Stimulated activated CD8-positive, alpha-beta memory T cell treated with anti-CD3 and anti-CD28 coated beads, Interleukin-7, amount 100 ng/mL, for 1 hour (primary cell): ENCODE measurements at places on chromosomes 4 and X.

DNA sequence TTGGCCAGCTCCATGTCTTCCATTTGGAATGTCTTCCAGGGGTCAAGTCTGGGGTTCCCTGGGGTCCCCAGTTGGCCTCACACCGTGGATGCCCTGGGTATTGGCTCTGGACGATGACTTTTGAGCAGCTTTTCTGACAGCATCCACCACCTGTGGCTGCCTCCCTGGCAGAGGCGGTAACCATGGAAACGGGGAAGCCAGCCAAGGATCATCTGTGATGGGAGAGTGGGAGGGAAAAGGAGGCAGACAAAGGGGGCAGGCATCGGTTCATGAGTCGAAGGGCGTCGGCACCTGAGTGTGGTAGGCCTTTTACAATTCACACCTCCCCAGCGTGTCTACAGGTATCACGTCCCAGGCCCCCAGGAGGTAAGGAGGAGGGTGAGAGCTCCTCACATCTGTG lies 152.2 kb downstream of the ASMT start:
- no peak for DNase-seq

DNA sequence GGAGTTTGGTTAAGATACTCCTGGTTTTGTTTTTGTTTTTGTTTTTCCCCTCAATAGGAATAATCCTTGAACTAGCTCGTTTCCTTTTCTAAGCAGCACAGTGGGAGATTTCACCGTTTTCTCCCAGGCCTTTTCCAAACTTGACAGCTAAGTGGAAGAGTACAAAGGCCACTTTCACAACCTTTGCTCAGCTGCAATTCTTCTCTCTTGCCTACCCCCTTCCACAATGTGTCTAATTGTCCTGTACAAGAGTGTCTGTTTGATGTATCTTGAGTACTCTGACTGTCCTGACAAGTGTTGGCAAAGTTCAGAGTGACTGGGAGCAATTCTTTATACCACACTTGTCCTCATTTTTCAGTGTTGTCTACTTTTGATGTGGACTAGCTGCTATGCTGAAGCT lies 674.3 kb upstream of the AMOT start:
- DNase-seq: no peak

DNA sequence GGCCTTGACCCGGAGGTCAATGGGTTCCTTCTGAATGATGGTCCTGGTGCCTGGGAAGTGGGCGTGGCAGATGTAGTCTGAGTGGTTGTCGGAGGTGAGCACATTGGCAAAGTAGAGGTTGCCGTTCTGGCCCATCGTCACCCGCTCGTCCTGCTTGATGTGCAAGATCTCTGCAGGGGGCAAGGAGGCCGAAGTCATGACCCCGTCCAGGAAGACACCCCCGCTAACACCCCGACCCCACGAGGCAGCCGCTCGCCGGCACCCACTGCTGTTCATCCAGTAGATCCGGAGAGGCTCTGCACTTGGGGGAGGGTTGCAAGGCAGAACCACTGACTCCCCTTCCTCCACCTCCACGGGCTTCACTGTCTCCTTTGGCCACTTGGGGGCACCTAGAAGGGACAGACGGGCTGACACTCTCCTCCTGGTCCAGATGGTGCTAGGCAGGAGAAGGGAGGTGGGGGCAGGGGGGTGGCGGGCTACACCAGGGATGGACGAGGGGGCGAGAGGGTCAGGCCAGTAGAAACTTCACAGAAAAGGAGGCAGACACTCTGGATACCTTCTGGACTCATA lies 15.1 kb downstream of the L1CAM start:
- DNase-seq: no peak

DNA sequence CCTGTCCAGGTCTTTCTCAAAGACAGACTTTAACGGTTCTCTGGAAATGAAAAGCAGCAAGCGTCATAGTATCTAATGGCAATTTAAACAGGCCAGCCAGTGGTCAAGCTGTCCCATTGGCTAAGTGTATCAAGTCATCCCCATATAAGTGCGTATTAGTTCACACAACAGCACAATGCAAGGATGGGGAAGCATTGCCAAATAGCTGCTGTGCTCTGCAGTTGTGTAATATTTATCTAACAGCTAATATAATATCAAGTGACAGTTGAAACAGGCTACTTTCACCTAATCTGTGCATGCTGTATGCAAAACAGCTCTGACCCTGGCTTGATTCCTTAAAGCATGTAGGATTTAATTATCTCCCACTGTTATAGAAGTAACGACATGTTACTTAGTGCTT lies 134.8 kb upstream of the PPARGC1A start:
- no peak for DNase-seq

- no peak for DNase-seq
Measured at GRCh38 chrX:72121383-72121782, 10.3 kb downstream of the RTL5 start.

DNA sequence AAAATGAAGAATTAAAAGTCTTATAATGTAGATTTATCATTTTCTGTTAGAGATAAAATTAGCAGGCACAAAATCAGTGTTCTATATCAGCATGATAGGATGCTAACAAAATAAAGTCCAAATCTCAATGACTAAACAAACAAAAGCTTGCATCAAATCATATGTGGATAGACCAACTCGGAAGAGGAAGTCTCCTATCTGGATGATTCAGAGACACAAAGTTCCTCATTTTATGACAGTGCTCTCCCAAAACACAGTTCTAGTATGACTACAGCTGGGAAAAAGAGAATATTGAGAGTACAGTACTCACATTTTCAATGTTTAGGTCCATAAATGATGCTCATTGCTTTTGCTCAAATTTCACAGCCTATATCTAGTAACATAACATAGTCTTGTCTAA lies 376.1 kb upstream of the CTSO start:
- DNase-seq: no peak

GRCh38 chrX:30895370-30895769 lies 6.3 kb upstream of the TAB3 start:
- DNase-seq: no peak

DNA sequence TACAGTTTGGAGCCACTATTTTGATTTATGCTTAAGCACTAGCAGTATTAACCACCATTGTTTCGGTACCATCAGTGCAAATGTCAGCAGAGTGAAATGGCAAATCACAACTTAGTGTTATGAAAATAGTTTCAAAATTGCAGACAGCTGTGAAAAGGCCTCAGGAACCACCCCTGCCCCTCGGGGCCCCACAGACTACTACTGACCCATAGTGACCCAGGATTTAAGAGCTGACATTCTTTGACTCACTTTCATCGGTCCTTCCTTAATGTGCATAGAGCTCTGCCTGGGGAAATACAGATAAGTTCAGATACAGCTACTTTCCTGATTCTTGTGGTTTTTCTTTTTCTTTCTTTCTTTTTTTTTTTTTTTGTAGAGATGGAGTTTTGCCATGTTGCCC lies 3.3 kb upstream of the BBS7 start:
- DNase-seq: no peak

DNA sequence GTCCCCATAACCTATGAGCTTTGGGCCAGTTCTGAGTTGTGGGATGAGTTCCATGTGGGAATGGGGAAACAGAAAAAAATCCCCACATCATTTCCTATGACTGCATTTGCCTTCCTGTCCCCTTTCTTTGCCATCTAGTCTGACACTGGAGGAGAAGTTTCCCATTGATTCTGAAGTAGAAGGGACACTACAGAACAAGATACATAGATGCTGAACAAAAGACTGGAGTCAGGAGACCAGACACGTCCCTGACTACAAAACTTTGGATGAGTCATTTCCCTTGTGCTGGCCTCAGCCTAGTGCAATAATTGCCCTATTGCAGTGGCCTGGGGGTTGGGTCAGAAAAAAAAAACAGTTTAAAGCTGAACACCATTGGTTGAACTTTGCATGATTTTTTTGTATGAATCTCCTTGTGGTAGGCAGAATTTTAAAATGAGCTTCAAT lies 22.1 kb downstream of the BEX3 start:
- no peak for DNase-seq

DNA sequence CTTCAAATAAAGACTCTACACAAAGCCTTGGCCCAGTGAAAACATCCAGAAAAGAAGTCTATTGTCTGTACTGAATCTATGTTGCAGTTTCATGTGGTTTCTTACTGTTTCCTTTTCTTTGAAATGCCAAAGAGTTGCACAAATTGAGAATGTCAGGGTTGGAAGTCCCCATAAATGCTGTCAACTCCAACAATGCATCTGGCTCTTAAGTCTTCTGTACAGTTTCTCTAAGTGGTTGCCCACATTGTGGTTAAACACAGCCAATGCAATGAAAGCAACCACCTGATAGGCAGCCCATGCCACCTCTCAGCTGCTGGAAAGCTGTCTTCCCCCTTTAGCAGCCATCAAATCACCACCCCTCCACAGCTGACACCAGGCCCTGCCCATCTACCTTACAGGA lies 67.2 kb upstream of the C1GALT1C1 start:
- DNase-seq: no peak

GRCh38 chrX:28609003-28609402 lies 21.8 kb downstream of the IL1RAPL1 start:
- no peak for DNase-seq

DNA sequence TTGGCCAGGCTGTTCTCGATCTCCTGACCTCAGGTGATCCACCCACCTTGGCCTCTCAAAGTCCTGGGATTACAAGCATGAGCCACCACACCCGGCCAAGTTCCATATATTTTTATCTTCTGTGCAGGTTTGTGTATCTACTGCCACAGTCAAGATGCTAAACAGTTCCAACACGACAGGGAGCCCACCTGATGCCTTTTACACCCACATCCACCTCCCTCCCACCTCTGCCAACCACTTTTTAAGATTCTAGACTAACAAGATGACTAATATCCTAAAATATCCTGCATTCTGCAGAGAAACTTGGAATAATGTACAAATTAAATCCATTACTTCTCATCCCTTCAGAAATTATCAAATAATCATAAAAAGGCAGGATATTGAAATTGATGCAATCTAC lies 19.3 kb upstream of the RPL34 start:
- DNase-seq: no peak

- no peak for DNase-seq
Measured at GRCh38 chrX:139831675-139832456, 101.0 kb downstream of the ATP11C start.

DNA sequence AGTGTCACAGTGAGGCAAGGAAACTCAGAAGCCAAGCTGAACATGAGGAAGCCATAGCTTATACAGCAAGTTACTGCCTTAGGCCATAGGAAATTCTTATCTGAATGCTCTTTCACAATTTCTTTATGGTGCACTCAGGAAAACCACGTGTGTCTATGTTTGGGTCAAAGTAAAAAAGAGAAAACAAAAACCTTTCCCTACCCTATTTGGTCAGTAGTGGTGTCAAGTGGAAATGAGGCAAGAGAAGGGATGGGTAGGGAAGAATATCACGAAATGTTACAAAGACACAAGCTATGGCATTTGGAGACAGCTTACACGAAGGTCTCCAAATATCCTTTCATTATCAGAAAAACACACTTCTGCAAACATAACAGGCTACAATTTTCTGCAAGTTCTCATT lies 83.4 kb upstream of the INPP4B start:
- DNase-seq: no peak

DNA sequence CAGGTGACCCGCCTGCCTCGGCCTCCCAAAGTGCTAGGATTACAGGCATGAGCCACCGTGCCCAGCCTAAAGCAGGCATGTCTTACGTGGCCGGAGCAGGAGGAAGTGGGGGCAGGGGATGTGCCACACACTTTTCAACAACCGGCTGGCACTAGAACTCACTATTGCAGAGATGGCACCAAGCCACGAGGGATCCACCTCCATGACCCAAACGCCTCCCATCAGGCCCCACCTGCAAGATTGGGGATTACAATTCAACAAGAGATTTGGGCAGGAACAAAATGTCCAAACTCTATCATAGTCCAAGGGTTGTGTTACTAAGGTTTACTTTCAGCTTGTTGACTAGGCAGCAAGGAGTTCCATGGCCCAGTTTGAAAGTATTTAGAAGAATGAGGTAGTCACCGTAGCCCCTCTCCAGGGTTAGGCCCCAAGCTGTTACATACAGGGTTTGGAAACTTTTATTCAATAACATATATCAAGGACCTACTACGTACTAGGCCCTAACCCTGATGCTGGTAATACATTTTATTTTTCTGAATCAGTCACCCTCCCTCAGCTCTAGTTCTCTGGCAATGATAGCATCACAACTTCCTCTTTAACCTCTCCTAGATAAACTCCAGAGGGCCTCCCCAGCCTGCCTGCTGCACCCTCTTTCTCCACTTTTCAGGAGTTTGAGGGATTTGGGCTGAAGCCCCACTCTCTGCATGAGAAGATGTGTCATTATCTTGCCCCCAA lies 18.0 kb upstream of the TBC1D14 start:
- no peak for DNase-seq

GRCh38 chrX:74383611-74384010 lies 37.7 kb upstream of the SLC16A2 start:
- no peak for DNase-seq

- DNase-seq: no peak
Measured at GRCh38 chr4:124631760-124632159, 80.8 kb downstream of the ANKRD50 start.

- DNase-seq: no peak
Measured at GRCh38 chrX:154350429-154351182, 23.8 kb downstream of the FLNA start.

DNA sequence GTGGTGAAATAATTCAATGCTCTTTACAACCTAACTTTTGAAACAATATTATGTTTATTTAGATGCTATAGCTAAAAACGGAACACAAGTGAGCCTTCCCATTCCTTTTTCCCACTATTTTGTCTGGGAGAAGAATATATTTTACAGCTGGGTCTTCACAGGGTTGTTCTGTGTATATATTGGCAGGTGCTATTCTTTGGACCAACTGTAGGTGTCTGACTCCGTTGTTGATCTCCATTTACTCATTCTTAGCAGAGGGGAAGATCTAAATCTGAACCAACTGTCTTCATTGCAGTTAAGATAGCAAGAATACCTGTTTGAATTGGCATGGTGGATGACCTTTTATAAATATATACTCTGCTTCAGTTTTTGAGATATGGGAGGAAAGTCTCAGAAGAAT lies 257.4 kb downstream of the CFAP299 start:
- no peak for DNase-seq

DNA sequence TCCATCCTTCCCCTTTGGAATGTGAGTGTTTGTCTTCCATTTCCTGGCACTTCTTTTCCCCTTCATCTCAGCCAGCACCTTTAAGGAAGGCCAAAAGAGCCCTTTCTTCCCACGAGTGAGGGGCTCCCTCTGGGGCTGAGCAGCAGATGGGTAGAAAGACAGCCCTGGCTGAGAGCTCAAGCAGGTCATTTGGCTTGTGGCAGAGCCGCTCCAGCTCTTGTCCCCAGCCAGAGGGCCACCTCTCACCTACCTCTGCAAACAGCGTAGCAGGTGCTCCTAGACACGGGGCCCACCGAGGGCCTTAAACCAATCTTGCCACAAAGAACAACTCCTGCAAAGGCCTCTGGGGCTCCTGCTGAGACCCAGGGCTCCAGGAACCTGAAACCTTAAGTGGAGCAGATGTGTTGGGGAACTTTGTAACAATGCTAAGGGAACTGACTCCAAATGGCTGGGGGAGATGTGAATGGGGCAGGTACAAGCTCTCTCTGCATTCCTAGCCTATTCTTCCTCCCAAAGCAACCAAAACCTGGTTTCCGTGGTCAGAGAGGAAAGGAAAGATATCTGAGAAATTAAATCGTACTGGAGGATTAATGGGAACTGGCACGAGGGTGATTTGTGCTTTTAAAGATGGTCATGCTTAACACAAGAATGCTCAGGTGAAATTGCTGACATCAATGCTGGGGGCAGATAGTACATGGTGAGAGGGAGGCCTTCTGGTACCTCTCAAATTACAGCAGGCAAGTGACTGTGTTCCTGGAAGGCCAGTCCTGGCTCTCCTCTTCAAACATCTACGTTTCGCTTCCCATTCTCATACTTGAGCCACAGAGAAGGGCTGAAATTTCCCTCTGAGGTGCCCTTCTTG lies 27.0 kb downstream of the TFDP3 start:
- no peak for DNase-seq
